ENCODE measurements at places on chromosomes 2 and 18.

DNA sequence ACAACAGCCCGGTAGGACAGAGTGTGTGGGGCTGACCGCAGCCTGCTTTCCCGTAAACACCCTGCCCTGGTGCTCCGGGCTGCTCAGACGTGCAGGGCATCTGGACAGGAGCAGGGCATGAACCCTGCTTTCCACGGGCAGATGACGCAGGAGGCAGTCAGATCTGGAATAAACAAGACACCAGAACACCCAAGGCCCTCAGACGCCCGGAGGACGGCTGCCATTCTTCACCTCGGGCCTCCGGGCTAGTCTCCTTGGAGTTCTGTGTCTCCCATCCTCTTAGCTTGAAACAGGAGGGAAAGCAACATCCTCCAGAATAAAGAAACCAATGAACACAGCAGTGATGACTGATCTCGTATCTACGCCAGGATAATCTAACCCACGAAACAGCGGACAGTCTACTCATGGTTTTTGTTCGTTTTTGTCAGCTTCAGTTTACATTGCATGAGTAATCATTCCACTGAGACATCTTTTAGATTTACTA lies 7.3 kb downstream of the PXDN start:
- no peak for DNase-seq

DNA sequence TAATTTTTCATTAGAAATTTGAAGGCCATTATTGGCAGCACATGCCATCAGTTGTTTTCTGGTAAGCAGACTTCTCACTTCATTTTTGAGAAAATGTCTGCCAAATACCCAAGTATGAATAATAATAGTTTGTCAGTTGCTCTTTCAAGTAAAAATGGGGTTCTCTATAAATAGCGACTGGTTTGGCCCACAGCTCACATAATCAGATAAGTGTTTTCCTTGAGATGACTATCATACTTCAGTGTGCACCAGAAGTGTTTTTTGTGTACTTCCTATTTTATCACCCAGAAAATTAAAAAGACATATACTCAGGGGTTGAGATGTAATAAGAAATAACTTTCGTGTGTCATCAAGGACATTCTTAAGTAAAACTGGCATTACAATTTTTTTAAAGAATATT lies 147.1 kb downstream of the PHLPP1 start:
- DNase-seq: no peak

GRCh38 chr2:204977914-204978313 lies 432.6 kb downstream of the PARD3B start:
- DNase-seq: no peak

DNA sequence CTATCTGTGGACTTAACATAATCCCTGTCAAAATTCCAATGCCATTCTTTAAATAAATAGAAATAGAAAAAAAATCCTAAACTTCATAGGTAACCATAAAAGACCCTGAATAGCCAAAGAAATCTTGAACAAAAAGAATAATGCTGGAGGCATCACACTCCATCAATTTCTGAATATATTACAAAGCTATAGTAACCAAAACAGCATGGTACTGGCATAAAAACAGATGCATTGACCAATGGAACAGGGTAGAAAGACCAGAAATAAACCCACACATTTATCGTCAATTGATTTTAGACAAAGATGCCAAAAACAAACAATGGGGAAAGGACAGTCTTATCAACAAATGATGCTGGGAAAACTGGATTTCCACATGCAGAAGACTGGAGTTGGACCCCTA lies 205.7 kb downstream of the VAPA start:
- DNase-seq: no peak

DNA sequence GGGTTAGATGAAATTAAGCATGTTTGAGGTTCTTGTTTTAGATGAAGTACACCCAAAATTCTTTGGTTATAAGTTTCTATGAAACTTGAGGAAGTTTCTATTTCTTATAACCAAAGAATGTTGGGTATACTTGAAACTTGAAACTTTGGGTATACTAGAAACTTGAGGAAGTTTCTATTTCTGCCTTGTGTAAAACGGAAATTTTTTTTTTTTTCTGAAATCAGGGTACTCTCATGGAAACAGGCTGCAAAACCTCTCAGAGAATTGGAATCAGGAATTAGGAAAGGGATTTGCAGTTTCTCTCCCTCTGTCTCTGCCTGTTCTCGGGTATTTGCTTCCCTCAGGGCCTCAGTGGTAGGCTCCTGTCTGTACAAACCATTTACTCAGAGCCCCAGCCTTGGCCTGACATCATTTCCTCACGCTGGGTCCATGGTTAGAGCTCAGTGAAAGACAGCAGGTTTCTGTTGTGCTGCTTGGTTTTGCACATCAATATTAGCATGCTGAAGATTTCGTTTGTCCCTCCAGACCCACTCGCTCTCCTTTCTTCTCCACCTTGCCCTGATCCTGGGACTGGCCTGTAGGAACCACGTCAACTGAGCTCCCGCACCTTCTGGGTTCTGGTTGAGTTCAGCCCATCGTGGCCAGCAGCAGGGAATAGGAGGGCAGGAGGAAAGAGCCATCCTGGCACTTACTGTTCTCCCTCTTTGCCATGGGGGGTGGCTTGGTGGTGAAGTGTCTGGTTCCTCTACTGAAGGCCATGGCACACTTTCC lies 106.4 kb downstream of the POLR1A start:
- peak; percentile 38 for DNase-seq

GRCh38 chr2:112784199-112785189 lies at the start of gene IL1A:
IL1A (minus strand) TSS chr2:112784493; CDS start chr2:112783770, 723 bp downstream.
- DNase-seq: no peak

GRCh38 chr2:33620-34019 lies 12.7 kb downstream of the FAM110C start:
- peak; percentile 27 for DNase-seq

DNA sequence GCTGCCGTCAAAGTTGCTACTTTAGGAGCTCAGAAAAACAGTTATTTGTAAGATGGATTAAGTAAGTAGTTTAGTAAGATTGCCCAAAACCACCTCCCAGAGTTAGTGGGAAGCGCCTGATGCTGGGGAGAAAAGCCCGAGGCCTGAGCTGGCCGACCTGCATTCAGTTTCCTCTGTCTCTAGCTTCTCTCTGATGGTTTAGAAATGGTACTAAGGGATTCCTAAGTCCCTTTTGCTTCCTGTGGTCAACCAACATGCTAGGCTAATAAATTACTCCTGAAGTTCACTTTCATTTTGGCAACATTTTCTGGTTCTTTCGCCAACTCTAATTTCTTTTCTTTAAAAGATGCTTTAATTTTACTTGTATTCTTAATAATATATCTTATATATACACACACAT lies 60.1 kb downstream of the ASAP2 start:
- DNase-seq: no peak

- DNase-seq: no peak
Measured at GRCh38 chr2:190435031-190435670, 27.0 kb downstream of the MFSD6 start.

GRCh38 chr18:12474876-12475275 lies 67.1 kb downstream of the PRELID3A start:
- no peak for DNase-seq

DNA sequence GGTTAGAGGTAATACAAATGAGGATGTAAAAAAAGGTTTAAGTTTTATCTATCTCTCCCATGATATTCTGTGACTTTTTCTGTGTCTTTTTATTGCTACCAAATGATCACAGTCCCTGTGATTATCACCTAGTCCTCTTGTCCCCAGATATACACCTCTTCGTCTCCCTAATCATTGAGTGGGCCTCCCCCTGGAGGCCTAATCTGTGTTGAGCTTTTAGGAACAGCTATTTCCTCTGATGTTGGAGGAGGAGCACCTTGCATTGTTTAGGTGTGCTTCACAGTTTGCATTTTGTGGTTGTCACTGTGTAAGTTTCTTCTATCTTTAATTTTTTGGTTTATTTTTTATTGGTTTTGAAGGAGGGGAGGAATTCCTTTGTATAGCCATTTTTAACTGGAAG lies 33.3 kb downstream of the CCDC85A start:
- no peak for DNase-seq

- no peak for DNase-seq
Measured at GRCh38 chr18:73244401-73244800, 376.6 kb upstream of the NETO1 start.

DNA sequence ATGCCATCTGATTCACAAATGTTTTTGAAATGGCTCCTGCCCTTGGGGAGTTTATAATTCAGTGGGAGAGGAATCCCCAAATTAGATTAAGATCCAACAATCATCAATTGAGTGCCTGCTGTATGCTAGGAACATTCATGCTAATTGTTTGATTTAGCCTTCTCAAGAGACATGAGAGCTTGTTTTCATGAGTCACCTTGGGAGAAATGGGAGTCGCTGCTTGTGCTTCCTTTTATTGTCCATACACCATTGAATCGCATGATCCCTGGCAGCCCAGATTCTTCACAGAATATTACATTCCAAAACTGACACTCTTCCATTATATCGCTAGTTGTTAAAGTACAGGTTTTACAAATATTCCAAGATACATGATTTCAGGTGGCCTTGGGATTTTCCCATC lies 106.0 kb upstream of the MAP3K20 start:
- no peak for DNase-seq

DNA sequence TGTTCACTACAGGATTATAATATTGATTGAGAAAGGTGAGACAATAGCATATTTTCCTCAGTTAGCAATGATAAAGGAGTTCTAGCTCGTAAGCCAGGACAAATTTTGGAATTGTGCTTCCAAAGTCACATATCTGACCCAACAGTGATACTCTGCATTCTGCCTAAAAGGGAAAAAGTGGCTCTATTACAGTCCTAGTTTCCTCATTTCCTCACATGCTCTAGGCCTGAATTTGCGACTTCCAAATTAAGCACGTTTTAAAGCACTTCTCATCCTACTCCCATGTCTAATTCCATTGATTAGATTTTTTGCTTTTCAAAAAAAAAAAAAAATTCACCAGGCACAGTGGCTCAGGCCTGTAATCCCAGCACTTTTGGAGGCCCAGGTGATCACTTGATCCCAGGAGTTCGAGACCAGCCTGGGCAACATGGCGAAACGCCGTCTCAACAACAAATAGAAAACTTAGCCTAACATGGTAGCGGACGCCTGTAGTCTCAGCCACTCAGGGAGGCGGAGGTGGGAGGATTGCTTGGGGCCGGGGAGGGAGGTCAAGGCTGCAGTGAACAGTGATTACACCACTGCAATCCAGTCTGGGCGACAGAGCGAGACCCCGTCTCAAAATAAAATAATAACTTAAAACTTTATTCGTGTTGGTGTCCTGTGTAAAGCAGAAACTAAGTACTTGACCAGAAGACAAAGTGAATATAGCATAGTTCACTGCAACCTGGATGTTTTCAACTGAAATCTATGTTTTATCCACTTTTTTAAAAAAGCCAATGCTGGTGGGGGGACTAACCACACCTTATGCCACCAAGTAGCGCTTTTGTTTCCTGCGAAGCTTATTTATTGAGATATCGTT lies 1.5 kb downstream of the ESCO1 start:
- DNase-seq: no peak

DNA sequence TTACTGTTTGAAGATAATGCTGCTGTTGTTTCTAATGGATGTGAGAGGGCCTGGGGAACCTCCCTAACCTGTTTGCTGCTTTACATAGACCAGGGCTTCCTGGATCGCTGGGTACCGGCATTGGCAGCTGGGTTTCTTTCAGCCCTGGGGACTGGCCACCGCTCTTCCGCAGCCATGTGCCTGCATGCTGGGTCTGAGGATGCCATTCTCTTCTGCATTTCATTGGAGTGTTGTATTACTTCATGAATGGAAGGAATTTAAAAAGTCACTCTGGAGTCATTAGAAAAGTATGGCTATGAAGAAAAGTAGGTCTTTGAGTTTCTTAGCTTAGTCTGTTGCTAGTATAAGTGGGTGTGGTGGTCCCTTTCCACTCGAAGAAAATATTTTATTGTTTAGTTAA lies 107.3 kb upstream of the MGAT5 start:
- DNase-seq: no peak

GRCh38 chr2:104755026-104755878 lies 98.7 kb upstream of the POU3F3 start:
- DNase-seq: no peak

DNA sequence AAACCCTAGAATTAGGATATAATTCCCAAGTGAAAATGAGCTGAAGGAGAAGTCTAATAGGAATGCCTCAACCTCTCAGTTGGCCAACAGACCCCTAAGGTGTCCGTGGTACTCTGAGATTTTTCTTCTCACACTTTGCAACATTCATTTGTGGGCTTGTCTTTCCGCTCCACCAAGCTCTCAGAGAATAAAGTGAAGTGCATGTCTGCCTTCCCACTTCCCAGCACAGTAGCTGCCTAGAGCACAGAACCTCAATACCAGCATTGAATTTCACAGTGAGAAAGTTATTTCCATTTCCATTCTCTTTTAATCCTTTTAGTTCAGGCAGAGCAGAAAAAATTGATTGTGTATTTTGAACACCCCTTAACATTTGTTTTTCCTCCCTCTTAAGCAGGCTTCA lies 451.8 kb downstream of the TGIF1 start:
- DNase-seq: no peak

GRCh38 chr2:118121986-118122524 lies 33.8 kb downstream of the INSIG2 start:
- no peak for DNase-seq

DNA sequence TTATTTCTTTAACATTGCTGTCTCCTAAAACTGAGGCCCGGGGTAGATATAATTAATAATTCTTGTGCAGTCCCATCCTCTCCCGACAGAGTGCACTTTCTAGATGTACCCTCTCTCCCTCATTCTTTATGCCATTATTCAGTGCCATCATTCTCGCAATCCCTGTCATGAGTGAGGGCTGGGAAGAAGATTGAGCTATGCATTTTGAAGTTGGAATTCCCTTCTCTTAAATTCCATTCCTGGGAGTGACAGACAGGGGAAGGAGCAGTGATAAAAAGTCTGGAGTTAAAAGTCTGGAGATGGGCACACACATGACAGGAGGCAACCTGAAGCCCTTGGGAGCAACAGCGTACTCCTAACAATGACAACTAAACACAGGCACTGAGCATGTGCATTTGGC lies 2.6 kb upstream of the KCNE4 start:
- no peak for DNase-seq

DNA sequence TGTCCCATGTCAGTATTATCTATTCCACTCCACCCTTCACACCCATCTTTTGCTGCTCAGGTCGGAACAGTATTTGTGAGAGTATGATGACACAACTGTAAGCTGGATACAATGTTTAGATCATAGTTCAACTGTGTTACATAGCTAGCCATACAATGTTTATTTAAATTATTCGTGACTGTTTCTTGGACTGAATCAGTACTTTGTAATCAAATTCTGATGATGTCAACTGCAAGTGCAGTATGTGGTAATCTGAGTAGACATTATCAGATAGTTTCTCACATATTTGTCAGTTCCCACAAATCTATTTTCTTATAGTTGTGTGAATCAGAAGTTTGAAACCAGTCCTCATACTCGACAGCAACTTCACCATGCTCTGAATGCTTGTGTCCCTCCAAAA lies 177.6 kb downstream of the ZNF407 start:
- DNase-seq: no peak

All from activated T-cell treated with anti-CD3 and anti-CD28 coated beads, Interleukin-2, amount 50 U/mL, for 1 hour (primary cell).